ENCODE measurements at places on chromosomes 13 and 19. TPM values are rescaled to one million over a fixed set of nuclear protein-coding genes. Genes with fewer than 3 reads are reported as not detected.

The PTGER1 gene
- 0.43 TPM for total RNA-seq

The IRGC gene
- total RNA-seq = not detected

DNA sequence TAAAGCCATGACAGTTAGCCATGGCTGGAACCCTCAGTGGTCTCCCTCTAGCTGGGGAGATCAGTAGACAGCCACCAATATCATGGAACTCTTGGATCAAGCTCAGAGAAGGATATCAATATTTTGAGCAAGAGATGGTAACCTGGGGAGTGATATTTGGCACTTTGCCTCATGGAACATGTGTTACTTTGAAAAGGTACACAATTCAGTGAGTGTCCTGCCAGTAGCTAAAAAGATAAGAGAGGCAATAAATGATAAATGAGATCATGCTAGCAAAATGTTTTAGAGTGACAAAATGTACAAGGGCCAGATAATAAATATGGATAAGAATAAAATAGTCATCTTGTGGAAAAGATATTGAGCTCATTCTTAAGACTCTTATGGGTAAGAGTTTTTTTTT, 1618.7 kb downstream of the OLFM4 start:
- DNase-seq = no peak

- no peak for DNase-seq
Measured at GRCh38 chr13:43377149-43377548, 353.8 kb downstream of the DNAJC15 start.

- DNase-seq = no peak
Measured at GRCh38 chr13:110799246-110800236, 86.0 kb downstream of the ING1 start.

The DZIP1 gene
- 0.85 TPM for total RNA-seq

DNA sequence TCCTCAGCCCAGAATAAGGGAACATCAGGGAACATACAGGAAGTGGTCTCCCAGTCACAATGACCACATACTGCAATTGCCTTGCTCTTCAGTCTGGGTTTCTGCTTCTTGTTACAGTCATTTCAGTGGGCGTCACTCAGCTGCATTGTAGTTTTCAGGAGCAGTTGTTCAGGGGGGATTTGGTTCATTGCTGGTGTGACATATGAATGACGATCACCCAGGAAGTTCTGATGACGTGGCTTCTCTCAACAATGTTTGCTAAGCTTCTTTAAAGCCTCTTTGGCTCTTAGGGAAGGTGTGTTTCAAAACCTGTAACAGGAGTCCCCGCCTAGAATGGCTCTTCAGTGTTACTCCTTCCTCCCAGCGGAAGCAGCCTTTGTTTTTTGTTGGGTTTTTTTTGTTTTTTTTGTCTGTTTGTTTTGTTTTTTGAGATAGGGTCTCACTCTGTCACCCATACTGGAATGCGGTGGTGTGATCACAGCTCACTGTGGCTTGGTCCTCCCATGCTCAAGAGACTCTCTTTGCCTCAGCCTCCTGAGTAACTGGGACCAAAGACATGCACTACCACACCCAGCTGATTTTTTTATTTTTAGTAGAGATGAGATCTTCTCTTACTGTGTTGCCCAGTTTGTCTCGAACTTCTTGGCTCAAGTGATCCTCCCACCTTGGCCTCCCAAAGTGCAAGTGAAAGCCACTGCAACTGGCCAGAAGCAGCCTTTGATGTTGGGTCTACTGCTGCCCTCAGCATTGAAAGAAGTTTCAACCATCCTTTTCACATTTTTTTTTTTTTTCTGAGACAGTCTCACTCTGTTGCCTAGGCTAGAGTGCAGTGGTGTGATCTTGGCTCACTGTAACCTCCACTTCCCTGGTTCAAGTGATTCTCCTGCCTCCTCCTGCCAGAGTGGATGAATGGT, 1.4 kb upstream of the SCEL start:
- peak; percentile 7 for DNase-seq

DNA sequence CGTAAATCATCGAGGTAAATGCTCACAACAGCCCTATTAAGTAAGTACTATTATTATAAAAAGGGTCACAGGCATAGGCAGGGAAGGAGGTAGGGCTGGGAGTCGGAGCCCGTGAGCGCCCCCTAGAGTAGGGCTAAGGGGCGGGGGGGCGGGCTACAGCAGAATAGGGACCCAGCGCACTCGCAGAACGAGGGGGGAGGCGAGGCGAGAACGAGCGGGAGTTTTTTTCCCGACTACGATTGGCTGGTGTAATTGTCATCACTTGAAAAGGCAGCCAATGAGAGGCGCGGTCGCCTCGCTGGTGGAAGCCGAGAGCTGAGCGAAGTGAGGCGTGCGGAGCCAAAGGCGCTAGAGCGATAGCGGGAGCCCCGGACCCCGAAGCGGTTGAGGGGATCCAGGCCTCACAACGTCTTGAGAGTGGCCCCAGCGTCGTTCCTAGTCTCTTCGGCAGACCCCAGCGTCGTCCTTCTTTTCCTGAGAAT, 24.2 kb downstream of the KEAP1 start:
- peak; percentile 95 for DNase-seq

- peak; percentile 73 for DNase-seq
Measured at GRCh38 chr19:50377051-50377461, 799 bp downstream of the NR1H2 start.

The KLK3 gene
- not detected for total RNA-seq

DNA sequence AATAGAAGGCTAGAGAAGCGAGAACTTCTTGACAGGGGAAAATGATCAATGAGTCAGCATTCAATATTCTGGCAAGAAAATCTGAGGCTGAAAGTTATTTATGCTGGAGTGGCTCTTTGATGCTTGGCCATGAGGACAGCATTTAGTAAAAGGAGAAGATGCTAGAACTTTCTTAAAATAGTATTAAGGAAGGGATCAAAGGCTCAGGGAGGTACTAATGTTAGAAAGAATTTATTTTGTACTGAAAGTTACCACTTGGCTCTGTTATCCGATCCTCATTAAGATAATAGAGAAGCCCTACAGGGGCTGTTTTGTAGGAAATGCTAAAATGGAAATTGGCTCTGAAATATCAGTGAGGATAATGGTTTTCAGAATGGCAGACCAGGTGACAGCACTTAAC, 1774.6 kb upstream of the PCDH20 start:
- no peak for DNase-seq

The ZNF440 gene
- total RNA-seq = 7.7 TPM

The LGALS4 gene
- 0.72 TPM for total RNA-seq

- no peak for DNase-seq
Measured at GRCh38 chr13:19606152-19606551, 27.3 kb upstream of the MPHOSPH8 start.

DNA sequence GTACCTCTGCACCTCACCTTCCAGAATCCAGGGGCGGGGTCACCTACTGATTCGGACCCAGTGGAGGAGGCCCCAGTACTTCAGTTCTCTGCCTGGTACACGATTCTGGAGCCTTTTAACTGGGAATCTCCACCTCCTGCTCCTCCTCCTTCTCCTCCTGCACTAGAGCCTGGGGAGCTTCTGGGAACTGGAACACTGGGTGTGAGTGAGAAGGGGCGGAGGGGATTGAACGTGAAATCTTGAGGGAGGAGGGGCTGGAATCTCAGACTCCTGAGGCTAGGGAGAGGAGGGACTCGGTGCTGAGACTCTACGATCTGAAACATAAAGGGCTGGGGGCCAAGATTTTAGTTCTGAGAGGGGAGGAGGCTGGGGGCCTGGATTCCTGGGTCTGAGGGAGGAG, at the start of gene KLK8:
Gene KLK8, minus strand, starts transcription at position 90 of the 400 bp plus-strand sequence. CDS start 437 bp downstream, outside the sequence.
- DNase-seq = no peak

DNA sequence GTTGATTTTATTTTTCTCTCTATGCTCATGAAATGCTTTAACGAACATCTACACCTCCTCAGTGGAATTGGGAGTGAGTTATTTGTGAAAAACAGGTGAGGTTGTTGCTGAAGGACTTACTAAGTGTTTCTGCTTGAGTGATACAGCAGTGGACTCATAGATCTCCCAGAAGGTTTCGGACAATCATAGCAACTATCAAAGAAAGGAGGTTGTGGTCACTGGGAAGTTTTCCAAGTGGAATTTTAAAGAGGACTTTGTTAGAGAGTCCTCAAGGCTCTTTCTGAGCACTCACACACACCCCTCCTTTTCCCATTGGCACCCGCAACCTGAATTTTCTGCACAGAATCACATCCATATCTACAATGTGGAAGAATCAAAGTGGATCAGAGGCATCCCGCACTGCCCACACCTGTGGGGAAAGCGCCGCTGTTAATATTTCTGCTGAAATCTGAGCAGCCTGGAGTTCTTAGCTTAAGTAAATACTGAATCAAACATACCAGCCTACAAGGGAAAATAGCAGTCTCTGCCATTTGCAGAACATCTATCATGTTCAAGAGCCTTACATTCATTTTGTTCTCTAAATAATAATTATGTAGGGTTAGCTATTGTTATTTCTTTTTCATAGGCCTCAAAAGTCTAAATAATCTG, 719.4 kb downstream of the DIAPH3 start:
- no peak for DNase-seq

DNA sequence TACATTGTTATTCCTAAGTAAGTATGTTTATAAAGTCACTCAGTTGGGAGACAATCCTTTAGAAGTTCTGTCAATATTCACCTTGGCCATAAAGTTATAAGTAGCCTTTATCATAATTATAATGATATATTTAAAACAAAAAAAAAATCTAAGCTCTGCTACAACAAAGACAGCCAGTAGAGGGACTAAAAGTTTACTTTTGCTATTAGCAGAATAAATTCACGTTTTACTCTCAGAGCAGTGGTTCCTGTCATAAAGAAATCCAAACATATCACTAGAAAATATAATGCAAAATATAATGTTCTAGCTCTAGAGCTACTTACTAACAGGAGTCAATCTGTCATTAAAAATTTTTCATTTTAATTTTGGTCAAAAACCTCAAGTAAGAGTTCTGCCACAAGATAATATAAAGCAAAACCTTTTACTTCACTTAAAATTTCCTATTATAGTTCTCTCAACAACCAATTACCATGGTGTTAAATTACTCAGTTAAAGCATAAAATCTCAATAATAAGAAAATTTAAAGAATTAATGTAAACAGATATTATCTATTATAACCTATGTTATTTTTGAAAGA, 17.7 kb downstream of the INTS6 start:
- DNase-seq = no peak

DNA sequence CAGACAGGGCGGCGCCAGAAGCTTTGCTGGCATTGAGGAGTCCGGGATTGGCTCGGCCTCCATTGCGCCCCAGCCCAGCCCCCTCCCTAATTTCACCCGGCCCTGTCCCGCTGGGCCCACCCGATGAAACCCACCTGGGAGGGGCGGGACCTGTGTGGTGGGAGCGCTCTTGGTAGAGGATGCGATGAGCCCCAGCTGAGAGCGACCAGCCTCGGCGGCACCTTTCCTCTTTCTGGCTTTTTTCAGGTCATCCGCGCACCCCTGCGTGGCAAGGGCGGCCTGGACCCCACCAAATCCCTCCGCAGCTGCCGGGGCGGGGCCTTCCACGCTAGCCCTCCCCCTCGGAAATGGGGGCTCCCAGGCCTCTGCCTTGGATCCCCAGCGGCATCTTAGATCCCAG, at the start of gene ZGLP1:
Gene ZGLP1, minus strand, starts transcription at position 393 of the 400 bp plus-strand sequence.
- no peak for DNase-seq

GRCh38 chr13:99331881-99332293, 24.7 kb upstream of the GPR183 start:
- DNase-seq = peak; percentile 57

GRCh38 chr13:32577032-32577431, 9.2 kb upstream of the PDS5B start:
- no peak for DNase-seq

The MFSD12 gene
- 62.4 TPM for total RNA-seq

- DNase-seq = no peak
Measured at GRCh38 chr19:28324275-28325060, 888.5 kb downstream of the UQCRFS1 start.

The METTL21C gene
- not detected for total RNA-seq

DNA sequence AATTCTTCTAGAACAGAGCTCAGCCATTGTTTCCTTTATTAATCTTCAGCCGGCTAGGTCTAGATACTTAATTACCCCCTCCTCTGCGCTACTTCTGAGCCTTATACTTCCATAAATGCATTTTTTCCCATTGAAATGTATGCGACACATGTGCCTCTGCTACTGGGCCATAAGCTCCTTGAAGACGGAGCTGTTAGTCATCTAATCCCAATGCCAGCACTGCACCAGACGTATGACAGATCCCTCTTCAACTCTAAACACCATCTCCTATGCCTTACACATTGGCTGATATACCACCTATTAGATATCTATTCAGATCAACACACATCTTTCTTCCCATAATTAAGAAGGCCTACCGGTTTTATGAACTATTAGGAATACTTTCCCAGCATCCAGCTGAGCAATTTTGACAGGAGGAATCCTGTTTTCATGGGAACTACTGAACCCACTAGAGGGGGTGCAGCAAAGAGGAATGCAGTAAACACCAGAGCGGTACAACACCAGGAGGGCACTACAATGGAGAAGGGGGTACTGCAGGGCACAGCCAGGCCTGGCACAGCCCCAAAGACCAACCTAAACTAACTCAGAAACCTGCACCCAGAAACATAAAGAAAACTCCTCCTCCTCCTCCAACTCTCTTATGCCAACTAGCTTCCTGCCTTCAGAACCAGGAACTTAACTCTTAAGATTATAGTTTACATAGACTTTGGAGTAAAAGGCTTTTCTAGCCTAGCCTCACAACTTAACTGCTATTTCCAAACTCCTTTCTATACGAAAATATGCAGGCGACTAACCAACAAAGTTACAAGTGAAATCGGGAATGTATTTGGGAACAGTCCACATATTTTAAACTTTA, 18.7 kb downstream of the STK24 start:
- no peak for DNase-seq

The CPB2 gene
- total RNA-seq = not detected

- no peak for DNase-seq
Measured at GRCh38 chr13:110109910-110110309, 197.0 kb downstream of the COL4A1 start.

DNA sequence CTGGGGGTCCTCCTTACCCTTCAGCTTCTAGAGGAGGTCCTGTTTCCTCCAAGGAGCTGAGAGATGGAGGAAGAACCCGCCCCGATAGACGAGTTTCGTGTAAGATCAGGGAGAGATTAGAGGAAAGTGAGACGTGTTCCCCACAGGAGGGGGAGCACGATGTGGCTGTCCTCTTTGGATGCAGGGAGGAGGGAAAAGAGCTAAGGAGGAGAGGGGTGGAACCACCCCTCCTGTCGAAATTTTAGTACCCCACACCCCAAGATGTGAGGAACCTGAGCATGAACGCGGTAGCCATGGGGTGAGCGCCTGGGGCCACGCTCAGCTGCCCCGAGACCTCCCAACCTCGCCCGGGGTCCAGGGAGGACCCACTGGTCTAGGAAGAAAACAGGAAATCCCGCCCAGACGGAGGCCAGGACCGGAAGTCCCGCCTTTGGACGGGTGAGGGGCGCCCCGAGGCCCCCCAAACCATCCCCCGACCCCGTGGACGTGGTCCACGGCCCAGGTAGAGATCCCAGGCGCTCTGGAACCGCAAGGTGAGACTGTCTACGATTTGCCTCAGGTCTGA, 1.2 kb downstream of the AKT1S1 start:
- DNase-seq = peak; percentile 60

- no peak for DNase-seq
Measured at GRCh38 chr13:44752164-44752563, 176.0 kb upstream of the TSC22D1 start.

DNA sequence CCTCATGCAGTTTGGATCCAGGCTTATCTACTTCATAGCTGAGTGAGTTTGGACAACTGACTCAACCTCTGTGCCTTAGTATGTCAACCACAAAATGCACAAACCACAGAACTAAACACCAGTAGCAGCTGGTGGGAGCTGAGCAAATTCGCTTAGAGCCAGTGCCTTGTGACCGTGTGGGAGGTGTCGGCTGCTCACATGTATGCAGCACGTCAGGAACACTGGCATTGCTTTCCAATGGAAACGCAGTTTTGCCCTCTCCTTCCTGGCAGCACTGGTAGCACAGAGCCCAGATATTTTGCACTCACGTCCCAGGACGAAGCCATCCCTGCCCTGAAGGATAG, 8.3 kb upstream of the NTN5 start:
- peak; percentile 35 for DNase-seq
